ENCODE measurements at places on chromosomes 13 and 19.

DNA sequence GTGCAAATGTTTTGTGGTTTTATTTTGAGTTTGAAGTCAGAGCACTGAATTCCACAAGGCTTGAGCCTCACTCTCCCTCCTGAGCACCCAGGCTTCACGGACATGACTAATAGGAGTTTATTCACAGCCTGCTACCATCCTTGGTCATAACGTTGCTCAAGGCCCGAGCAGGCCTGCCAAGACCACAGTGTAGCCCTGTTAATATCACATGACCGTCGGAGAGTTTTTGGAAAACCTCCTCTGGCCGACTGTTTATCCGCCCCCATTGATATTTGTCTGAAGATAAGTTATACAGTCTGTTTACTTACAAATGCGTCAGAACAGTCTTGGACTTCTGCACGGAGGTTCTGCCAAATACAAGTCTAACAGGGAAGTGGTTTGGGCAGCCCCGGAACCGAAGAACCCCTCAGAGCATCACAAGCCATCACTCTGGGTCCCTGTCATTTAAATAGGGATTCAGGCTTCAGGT lies 89.9 kb downstream of the COL4A2 start:
- no peak for DNase-seq

DNA sequence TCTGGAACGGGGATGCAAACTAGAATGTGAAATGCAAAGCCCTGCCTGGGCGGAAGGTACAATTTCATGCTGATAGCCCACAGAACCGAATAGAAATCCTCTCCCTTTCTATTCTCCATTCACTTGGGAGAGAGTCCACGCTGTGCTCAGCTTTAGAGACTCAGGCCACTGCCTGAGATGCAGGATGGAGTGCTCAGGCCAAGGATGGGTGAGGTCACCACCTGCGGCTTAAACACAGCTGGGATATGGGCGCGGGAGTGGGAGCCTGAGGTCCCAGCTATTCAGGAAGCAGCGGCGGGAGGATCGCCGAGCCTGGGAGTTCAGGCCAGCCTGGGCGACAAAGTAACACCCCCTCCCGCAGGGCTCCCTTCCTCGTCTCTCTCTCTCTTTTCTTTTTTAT lies 446 bp upstream of the ZNF83 start:
- DNase-seq, result no peak

DNA sequence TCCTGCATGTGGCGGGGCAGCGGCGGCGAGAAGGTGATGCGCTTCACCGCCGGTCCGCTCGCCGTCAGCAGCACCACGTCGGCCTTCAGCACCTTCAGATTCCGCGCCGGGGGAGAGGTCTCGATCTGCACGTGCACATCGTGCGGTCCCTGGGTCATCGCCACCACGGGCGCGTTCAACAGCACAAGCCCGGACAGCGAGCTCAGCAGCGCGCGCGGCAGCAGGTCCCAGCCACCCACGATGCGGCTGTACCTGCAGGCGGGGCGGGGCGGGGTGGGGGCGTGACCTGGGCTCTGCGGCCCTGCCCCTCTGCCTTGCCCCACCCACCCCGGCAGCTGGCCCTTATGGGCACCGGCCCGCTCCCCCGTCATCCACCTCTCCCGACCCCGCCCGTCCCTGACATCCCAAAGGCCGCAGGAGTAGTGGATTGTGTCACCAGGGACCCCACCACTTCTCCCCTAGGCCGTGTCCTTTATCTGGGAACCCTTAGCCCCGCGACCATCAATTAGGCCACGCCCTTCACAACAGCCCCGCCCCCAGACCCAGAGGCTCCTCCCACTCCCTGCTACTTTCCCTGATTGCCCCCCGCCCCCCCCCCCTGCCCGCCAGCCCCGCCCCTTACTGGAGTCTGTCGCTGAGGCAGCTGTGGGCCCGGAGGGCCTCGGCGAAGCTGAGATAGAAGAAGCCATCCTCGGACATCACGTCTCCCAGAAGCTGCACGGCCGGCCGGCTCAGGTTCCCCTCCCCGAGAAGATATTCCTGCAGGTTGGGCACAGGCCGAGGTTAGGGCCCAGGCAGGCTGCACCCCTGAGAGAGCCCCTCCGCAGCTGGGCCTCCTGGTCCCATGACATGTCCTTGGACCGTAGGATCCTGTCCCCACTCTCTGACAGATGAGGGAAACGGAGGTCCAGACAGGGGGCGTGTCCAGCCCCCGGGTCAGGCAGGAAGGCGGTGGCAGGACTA lies 6.1 kb downstream of the IL4I1 start:
- DNase-seq, result no peak

- no peak for DNase-seq
Observed at GRCh38 chr19:42271861-42272534, 2.9 kb downstream of the CIC start.

Data from cortex of kidney (tissue), 1 donor.